ENCODE measurements at places on chromosomes 2 and 18. TPM values are rescaled to one million over a fixed set of nuclear protein-coding genes. Genes with fewer than 3 reads are reported as not detected.
A peak's percentile ranks its signal among the peaks of the same experiment; 100 is the strongest.

- H3K4me1 ChIP-seq, result no peaks in the 10 kb centered on the region
- H3K27me3 ChIP-seq, result no peaks in the 10 kb centered on the region
- H3K4me3 ChIP-seq, result no peak overlapping the region
These were observed 65.6 kb upstream of the UBXN4 start for GRCh38 chr2:135676031-135676430.

GRCh38 chr18:42401131-42401673 is 446.2 kb downstream of the PIK3C3 start:
- no peaks in the 10 kb centered on the region for H3K36me3 ChIP-seq
- no peaks in the 10 kb centered on the region for H3K27me3 ChIP-seq
- DNase-seq, result no peak

- no peaks in the 10 kb centered on the region for H3K36me3 ChIP-seq
- DNase-seq, result no peak
- H3K4me1 ChIP-seq, result no peaks in the 10 kb centered on the region
These were observed 600.7 kb downstream of the IRS1 start for GRCh38 chr2:226198956-226199355.

- no peak for DNase-seq
- H3K4me1 ChIP-seq, result peaks cover 51% of the 10 kb centered on the region
- no peak overlapping the region for H3K4me3 ChIP-seq
- H3K27ac ChIP-seq, result no peak overlapping the region
These were observed 97.5 kb downstream of the TMEM247 start for GRCh38 chr2:46576875-46577274.

GRCh38 chr2:226865710-226866109 is 29.9 kb downstream of the RHBDD1 start:
- H3K4me3 ChIP-seq, result no peak overlapping the region
- H3K27ac ChIP-seq, result no peak overlapping the region
- H3K27me3 ChIP-seq, result peaks cover 3% of the 10 kb centered on the region
- H3K4me1 ChIP-seq, result peaks cover 10% of the 10 kb centered on the region
- DNase-seq, result no peak
- H3K36me3 ChIP-seq, result no peaks in the 10 kb centered on the region

GRCh38 chr2:8709611-8710010 is 27.8 kb downstream of the ID2 start:
- DNase-seq, result no peak
- H3K4me3 ChIP-seq, result no peak overlapping the region
- no peak overlapping the region for H3K27ac ChIP-seq
- H3K36me3 ChIP-seq, result peaks cover 6% of the 10 kb centered on the region

DNA sequence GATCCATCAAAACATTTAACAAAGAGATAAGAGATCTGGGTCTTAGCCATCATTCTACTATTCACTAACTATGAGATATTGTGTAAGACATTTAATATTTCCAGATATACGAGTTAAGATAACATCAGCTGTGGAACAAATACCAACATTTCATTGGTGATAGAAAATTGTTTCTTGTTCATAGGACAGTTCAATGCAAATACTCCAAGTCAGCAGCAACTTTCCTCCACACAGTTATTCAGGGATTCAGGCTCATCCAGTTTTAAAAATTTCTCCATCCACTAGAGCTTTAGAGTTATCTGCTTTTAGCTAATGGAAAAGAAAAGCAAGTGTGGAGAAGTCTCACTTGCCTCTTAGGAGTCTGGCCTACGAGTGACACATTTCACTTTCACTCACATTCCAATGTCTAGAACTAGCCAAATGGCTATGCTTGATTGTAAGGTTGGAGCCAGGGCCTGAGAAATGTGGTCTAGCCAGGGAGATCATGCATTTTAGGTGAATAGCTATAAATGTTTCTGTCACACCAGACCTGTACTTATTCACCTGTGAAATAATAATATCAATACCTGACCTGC is 119.3 kb upstream of the MAPRE2 start:
- H3K27me3 ChIP-seq, result no peaks in the 10 kb centered on the region
- no peaks in the 10 kb centered on the region for H3K36me3 ChIP-seq
- no peak for DNase-seq
- H3K4me3 ChIP-seq, result no peak overlapping the region
- peaks cover 5% of the 10 kb centered on the region for H3K4me1 ChIP-seq
- H3K27ac ChIP-seq, result no peak overlapping the region

KCNIP3 gene
- 7.3 TPM for total RNA-seq

ABCG8 gene
- total RNA-seq, result not detected

DNA sequence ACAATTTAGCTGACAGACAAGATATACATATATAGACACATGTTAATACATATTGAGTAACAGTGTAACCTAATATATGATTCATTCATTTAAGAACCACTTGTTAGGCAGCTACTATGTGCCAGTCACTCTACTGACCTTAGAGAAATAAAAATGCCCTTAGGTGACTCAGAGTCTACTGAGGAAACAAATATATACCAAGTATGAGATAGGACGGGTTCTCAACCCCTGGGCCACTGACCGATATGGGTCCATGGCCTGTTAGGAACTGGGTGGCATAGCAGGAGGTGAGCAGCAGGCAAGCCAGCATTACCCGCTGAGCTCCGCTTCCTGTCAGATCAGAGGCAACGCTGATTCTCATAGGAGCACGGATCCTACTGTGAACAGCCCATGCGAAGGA is 14.8 kb downstream of the STRN start:
- H3K36me3 ChIP-seq, result no peaks in the 10 kb centered on the region
- no peaks in the 10 kb centered on the region for H3K27me3 ChIP-seq
- H3K27ac ChIP-seq, result no peak overlapping the region
- no peak for DNase-seq
- no peak overlapping the region for H3K4me3 ChIP-seq

DNA sequence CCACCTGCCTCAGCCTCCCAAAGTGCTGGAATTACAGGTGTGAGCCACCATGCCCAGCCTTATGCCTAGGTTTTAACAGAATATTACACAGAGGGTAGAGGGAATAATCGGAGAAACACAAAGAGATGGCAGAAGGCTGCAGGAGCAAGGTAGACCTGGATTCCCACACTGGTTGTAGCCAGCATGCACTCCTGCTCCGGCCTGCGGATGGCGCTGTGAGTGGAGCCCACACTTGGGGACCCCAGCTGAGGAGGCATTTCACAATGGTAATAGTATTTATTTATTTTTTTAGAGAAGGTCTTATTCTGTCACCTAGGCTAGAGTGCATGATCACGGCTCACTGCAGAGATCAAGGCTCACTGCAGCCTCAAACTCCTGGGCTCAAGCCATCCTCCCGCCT is 38.8 kb upstream of the DARS1 start:
- H3K4me1 ChIP-seq, result peaks cover 32% of the 10 kb centered on the region
- no peak overlapping the region for H3K27ac ChIP-seq
- H3K4me3 ChIP-seq, result no peak overlapping the region

DNA sequence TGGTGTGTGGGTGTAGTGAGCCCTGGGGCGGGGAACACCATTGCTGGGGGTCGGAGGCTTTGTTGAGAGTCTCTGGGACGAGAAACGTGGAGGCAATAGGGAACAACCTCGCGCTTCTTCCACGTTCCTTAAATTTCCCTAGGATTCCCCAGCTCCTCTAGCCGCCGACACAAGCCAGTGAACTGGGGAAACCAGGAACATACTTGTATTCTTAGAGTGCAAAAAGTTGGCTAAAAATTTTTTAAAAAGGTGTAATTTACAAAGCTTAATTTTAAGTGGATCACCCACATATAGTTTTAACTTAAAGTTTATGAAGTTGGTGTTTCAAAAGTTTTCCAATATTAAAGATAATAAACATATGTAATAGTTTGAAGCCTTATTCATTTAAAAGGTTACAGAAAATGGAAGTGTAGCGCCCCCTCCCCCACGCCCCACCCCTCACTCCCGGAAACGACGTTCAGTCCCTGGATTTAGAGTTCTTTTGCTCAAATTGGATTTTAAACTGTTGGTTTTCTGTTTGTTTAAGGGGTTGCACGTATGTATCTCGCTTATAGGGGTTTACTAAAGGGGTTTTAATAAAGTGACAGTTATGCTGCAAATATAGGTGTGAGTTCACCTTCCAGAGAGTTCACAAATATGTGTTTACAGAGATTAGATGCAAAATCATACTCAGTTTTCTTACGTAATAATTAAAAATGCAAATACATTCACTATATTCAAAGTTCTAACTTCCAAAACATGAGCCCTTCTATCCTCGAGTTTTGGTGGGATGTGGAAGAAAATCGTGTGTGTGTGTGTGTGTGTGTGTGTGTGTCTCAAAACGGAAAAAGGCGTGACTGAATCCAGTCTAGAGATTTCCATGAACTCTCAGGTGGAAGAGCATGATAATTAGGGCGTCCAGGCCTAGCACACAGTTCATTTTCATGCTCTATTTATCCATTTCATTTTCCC is 872 bp downstream of the DSG2 start:
- H3K27me3 ChIP-seq, result peaks cover 9% of the 10 kb centered on the region
- no peak for DNase-seq
- peak overlapping the region; percentile 50 for H3K27ac ChIP-seq
- H3K4me1 ChIP-seq, result peaks cover 6% of the 10 kb centered on the region
- H3K4me3 ChIP-seq, result peak overlapping the region; percentile 95
- H3K36me3 ChIP-seq, result no peaks in the 10 kb centered on the region

DNA sequence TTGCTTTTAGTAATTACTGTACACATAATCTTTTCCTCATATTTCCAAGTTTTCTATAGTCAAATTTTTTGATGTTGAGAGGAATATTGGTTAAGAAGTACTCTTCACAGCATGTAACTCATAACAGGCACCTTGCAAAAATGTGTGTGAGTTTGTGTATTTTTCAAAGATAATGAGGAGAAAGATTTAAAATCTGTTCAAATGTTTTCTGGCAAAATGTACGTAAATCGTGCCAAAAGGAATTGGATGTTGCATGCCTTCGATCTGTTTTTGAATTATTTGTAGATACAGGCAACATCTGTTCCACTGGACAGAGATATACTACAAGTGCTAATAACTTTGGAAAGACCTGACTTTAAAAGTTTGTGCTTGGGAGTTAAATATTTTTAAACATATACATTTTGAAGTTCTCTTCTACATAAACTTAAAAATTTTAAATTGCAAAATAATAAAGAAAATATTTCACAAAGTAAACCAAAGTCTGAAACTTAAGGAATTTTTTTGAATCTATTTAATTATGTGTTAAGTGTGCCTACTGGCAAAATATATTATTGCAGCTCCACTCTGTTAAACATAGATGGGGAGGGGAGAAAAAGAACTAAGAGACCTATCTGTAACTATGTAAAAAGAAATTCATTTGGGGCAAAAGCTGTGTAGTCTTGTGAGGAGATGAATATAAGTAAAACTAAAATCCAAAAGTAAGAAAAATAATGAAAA is 133.5 kb upstream of the UBE2E3 start:
- no peak for DNase-seq
- no peaks in the 10 kb centered on the region for H3K27me3 ChIP-seq
- no peak overlapping the region for H3K27ac ChIP-seq
- H3K4me3 ChIP-seq, result no peak overlapping the region
- H3K36me3 ChIP-seq, result no peaks in the 10 kb centered on the region
- peaks cover 16% of the 10 kb centered on the region for H3K4me1 ChIP-seq

DNA sequence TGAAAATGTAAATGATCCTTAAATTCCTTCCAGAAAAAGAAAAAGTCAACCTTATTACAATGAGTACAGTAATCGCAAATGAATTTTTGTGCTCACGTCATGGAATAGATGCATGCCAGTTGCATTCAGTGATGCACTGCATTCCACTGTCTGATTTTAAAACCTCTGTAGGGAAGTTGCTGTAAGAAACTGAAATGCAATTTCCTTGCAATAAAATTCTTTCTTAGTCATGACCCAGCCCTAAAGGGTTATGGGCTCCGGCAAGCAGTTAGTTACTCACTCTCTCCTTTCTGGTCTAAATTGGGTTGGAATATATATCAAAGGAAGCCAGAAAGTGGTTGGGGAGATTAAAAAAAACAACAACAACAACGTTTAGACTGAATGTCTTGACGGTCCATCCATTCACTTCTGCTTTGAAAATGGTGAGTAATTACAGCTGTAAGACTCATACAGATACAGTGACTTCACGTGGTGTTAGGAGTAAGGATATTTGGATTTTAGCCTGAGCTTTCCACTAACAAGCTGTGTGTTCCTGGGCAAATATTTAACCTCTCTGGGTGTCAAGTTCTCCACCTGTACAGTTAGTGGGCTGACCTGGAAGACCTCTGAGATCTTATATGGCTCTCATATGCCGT is 8.6 kb upstream of the RND3 start:
- H3K4me3 ChIP-seq, result no peak overlapping the region
- no peak overlapping the region for H3K27ac ChIP-seq
- no peaks in the 10 kb centered on the region for H3K4me1 ChIP-seq
- no peaks in the 10 kb centered on the region for H3K27me3 ChIP-seq

CPO gene
- total RNA-seq, result not detected

- no peaks in the 10 kb centered on the region for H3K36me3 ChIP-seq
- peak overlapping the region; percentile 95 for H3K4me3 ChIP-seq
- peaks cover 8% of the 10 kb centered on the region for H3K4me1 ChIP-seq
- peaks cover 5% of the 10 kb centered on the region for H3K27me3 ChIP-seq
- peak overlapping the region; percentile 98 for H3K27ac ChIP-seq
These were observed 918 bp upstream of the NABP1 start for GRCh38 chr2:191676790-191677645.

RDH14 gene
- 9.1 TPM for total RNA-seq

ALKAL2 gene
- 1.0 TPM for total RNA-seq

CNTNAP5 gene
- total RNA-seq, result 22.0 TPM

STK25 gene
- 347 TPM for total RNA-seq

GRCh38 chr18:9894454-9895068 is 8.8 kb downstream of the TXNDC2 start:
- no peak overlapping the region for H3K4me3 ChIP-seq
- DNase-seq, result no peak
- no peaks in the 10 kb centered on the region for H3K36me3 ChIP-seq
- H3K4me1 ChIP-seq, result peaks cover 6% of the 10 kb centered on the region
- H3K27me3 ChIP-seq, result peaks cover 2% of the 10 kb centered on the region
- H3K27ac ChIP-seq, result no peak overlapping the region

- peaks cover 6% of the 10 kb centered on the region for H3K4me1 ChIP-seq
- peaks cover 2% of the 10 kb centered on the region for H3K27me3 ChIP-seq
These were observed 130.8 kb downstream of the FIGN start for GRCh38 chr2:163604941-163605555.

- peak; percentile 51 for DNase-seq
- peaks cover 9% of the 10 kb centered on the region for H3K27me3 ChIP-seq
- no peak within 1 kb of the TSS for H3K27ac ChIP-seq
- H3K36me3 ChIP-seq, result peaks cover 10% of the 10 kb centered on the region
These were observed at the start of gene IL1R1 for GRCh38 chr2:102141970-102142828. Gene IL1R1, plus strand, starts transcription at chr2:102142746. Its CDS starts 14,979 bp downstream, at chr2:102157725.

- peak overlapping the region; percentile 81 for H3K4me3 ChIP-seq
- peak overlapping the region; percentile 91 for H3K27ac ChIP-seq
- peaks cover 18% of the 10 kb centered on the region for H3K27me3 ChIP-seq
These were observed 39.1 kb downstream of the ATOH8 start for GRCh38 chr2:85792783-85793441.

DNA sequence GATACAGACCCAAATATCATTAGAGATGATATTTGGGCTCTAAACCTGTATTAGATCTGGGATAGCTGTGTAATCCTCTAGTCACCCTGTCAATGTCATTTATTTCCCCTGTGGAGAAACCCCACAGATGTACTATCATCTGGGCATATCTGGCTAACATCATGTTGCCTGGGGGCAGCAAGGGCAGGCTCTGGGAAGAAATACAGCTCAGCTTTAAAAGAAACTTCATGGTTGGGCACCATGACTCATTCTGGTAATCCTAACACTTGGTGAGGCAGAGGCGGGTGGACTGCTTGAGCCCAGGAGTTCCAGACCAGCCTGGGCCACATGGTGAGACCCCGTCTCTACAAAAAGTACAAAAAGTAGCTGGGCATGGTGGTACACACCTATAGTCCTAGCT is 282.5 kb downstream of the SLC8A1 start:
- peaks cover 9% of the 10 kb centered on the region for H3K4me1 ChIP-seq
- no peak overlapping the region for H3K4me3 ChIP-seq
- H3K27ac ChIP-seq, result no peak overlapping the region

DSG4 gene
- total RNA-seq, result not detected

CIDEA gene
- not detected for total RNA-seq

Data from glutamatergic neuron (in vitro differentiated cells).